ENCODE measurements at places on chromosomes 11 and 22.

GRCh38 chr22:47154621-47155081, 392.2 kb downstream of the TBC1D22A start:
- no peak for DNase-seq

DNA sequence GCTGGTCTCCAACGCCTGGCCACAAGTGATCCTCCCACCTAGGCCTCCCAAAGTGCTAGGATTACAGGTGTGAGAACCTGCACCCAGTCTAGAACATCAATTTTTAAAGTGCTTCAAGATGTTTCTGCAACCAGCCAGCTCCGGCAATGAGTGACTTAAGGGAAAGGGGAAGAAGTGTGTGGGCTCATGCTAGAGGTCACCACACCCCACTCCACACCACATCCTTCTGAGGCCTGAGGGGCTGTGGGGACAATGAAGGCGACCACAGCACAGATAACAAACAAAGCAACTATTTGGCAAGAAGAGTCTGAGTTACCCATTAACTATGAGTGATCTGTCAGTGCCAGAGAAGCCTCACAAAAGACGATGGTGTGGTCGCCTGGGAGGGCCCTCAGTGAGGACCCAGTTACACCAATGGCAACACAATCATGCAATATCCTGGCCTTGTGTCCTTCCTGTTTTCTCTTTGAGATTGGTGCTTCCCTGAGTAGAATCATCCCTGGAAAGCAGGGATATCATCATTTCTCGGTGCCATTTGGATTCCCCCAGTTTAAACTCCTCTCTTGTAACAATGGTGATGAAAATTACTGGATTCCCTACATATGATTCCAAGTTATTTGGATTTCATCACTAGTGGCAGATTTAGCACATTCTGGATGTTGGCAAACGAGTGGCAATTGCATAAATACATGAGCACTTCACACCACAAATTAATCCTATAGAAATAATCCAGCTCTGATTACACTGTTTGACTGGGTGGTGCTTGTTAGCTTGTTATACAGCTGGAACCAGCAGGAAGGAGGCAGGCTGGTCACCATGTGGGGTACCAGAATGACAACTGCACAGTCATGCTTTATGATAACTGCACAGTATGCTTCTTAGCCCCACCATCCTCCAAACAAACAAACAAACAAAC, 18.4 kb downstream of the ABTB2 start:
- peak; percentile 41 for DNase-seq

GRCh38 chr11:132438418-132438817, 1068.0 kb downstream of the NTM start:
- no peak for DNase-seq

DNA sequence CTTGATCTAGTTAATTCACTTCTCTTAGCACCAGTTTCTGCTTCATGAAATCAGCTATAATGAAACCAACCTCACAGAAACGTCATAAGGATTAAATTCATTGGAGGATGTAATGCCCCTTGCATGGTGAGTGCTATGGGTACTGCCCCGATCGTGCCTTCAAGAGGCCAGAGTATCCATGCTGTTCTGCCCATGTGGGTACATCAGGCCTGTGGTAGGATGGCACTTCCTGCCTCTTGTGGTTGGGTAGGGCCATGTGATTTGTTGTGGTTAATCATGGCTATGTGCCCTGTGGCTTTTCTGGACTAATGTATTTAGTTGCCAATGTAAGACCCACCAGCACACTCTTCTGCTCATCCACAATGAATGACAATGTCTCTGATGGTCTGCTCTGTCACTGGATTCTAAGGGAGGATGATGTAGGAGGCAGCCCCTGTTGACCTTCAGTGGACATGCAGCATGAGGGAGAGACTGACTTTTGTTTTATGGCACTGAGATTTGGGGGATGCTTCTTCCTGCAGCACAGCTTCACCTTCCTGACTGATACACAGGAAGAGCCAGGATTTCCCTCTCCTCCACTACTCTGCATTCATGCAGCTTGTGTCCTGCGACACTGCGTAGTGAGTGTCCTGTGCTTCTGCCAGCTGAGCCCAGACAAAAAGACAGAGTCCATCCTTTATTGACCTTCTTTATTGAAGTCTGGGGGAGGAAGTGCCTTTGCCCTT, 66.2 kb downstream of the DHCR7 start:
- DNase-seq = peak; percentile 49

DNA sequence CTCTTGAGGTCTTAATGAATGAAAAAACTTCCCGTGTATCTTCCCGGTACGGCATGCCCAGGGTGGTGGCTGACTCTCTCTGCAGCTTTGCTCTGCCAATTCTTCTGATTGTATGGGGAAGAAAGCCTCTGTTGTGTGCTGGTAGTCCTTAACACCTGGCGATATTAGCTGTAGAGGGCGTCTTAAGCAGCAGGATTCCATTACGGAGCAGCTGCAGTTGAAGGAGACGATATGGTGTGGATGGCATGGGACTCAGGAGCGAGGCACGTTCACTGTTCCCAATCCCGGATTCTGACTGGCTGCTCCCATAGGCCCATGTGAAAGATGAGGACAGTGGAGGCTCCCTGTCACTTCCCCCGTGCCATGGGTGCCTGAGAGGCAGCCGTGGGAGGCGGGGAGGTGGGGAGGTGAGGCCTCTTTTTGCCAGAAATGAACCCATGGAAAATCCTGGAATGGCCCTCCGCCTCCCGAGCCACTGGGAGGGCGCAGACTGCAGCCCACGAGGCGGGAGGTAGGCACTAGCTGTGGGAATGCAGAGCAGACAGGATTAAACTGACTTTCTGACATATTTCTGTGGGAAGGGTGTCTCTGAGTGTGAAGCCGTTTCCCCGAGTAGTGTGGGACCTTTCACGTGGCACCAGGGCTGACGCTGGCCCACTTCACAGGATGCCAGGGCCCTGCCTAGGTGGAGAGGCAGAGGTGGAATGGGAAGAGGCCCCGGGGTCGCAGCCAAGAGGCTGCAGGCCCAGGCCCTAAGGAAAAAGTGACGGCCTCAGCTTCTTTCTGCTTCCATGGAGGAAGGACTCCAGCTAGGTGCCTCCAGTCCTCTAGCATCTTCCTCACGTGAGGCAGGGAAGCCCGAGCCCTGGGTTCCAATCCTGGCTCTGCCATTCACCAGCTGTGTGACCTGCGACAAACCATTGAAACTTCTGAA, 121.4 kb upstream of the CD82 start:
- no peak for DNase-seq

GRCh38 chr11:111406589-111406988, 27.5 kb upstream of the POU2AF1 start:
- DNase-seq = no peak

DNA sequence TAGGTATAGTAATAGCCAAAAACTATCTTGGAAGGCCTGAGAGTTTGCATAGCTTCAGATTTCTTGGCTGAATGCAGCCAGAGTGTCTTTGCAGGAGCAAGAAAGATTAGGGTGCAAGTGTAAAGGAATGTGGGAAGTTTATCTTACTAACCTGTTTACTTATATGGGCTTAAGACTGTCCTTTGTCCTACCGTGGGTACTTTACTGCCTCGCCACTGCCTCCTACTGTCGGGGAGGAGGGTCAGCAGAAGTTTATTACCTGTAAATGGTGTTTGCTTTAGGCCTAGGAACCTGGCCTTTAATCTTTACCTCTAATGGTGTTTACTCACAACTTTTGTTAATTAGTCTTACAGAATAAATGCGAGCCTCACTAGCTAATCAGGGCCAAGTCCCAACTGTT, 633.8 kb downstream of the DLG2 start:
- no peak for DNase-seq
